HTR-8/SVneo (cell line): ENCODE measurements at places on chromosomes 11 and 22.

DNA sequence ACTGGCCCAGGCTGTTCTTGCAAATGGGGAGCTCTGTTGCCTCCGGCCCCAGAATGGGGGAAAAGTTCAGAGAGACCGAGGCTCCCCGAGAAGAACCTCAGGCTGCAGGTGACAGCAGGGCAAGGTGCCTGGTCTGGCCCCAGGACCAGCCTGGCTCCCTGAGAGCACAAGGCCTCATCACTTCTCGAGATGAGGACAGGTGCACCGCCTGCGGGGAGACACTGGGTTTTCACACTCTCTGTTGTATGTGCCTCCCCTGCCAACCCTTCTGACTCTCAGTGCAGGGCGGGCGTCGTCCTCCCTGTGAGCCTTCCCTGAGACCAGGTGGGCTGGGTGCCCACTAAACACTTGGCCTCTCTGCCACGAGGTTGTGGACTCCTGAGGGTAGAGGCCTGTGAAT, 102.2 kb downstream of the BCR start:
- no peak for DNase-seq

- DNase-seq: no peak
These were observed 204.3 kb downstream of the TENM4 start for GRCh38 chr11:79236541-79236971.

DNA sequence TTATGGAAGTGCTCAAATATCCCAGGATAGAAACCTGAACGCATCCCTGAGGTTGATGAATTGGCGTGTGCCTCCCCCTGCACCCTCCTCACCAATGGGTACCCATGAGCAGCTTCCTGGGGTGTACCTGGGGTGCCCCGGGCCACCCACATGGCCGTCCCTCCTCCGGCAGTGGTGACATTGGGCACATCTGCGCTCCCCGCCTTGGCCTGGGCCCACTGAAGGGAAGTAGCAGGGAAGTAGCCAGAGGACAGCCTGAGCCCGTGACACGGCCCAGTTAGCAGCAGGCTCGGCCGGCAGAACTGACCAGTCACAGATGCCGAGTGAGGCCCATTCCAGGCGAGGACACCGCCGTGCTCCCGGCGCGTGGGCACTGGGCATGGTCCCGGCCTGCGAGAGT, 16.7 kb downstream of the MRPL23 start:
- DNase-seq: no peak

DNA sequence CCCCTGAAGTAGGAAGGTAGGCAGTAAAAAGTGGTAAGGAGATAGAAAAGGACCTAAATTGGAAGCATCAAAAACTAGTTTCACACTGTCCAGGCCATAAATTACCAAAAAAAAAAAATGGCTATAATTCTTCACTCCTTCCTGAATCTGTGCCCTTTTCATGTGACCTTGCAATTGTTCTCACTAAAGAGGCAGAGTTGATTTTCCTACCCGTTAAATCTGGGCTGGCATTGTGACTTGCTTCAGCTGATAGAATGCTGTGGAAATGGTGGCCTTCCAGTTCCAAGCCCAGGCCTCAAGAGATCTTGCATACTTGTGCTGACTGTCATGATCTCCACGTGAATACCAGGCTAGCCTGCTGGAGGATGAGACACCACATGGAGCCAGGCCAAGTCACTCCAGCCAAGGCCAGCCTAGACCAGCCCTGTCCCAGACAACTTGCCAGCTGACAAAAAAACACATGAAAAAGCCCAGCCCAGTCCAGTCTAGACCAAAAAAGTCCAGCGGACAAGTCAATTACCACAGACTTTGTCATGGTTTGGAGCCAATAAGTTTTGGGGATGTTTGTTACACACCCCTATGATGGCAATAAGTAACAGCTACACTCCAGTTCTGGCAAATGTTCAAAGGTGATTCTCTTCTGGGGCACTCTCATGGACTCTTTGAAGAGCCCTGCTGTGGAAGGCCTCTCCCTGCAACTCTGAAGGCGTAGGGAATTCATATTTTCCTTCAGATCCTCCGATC, 51.4 kb upstream of the NUP50 start:
- no peak for DNase-seq

DNA sequence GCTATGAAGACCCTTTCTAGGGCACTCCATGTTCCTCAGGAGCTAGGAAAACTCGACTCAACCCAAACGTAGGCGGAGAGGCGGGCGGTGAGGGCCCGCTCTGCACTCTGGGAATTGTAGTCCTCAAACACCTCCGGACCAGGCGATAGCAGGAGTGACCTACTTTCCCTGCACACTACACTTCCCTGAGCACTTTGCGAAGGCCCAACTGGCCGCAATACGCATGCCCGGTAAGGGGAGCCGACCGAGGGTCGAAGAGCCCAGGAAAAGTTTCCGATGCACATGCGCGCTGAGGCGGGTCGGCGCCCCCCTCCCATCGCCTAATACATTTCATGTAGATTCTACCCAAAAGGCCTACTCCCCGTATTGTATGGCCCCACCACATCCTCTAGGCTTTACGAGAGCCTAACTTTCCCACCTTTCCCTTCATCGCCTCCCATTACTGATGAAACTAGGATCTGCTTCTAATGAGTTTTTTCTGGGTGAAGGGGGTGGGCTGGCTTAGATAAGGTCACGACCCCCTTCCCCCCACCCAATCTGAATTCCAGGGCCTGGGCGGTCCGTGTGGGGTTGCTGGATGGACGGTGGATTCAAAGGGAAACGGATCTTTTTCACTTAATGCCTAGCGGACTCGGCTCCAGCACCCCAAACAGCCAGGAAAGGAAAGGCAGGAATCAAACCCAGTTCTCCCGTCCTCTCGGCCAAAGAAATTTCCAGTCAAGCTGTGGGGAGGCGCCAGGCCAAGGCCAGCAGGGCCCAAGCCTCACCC, 2.1 kb downstream of the TOB2 start:
- peak; percentile 92 for DNase-seq

DNA sequence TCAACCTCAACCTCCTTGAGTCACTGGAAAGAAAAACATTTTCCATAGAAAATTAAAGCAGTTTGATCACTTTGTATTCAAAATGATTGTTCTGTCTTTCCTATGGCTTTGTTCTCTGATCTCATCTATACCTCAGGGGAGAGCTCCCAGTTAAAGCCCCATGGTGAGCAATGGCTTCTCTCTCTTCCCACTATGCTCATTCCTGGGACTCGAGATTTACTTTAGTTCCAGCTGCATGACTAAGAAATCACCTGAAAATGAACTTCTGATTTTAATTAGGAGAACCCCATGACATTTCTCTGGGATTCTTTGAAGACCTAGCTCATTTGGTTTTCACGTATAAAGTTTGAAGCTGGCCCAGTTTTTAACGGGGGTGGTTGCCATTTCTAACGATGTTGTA, 921.5 kb downstream of the OPCML start:
- DNase-seq: no peak

DNA sequence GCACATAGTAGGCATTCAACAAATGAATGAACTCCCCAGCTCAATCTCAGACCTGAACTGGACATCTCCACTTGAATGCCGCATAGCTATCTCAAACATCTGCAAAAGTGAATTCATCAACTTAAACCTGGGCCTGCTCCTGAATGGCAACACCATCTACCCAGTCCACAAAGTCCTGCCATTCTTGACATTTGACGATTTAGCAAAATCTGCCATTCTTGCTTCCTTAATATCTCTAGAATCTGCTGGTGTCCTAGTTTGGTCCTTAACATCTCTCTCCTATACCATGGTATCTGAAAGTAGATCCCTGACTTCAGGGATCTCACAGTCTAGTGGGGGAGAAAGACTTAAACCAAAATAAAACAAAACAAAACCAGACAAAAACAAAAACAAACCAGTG, 12.4 kb upstream of the HPX start:
- no peak for DNase-seq

- no peak for DNase-seq
These were observed 78.3 kb downstream of the RPL27A start for GRCh38 chr11:8760896-8761295.
